Activated T-helper 9 cell treated with anti-CD3 and anti-CD28 coated beads, Interleukin-2, amount 50 U/mL, for 16 hours (primary cell): ENCODE measurements at places on chromosomes 11 and 22.

DNA sequence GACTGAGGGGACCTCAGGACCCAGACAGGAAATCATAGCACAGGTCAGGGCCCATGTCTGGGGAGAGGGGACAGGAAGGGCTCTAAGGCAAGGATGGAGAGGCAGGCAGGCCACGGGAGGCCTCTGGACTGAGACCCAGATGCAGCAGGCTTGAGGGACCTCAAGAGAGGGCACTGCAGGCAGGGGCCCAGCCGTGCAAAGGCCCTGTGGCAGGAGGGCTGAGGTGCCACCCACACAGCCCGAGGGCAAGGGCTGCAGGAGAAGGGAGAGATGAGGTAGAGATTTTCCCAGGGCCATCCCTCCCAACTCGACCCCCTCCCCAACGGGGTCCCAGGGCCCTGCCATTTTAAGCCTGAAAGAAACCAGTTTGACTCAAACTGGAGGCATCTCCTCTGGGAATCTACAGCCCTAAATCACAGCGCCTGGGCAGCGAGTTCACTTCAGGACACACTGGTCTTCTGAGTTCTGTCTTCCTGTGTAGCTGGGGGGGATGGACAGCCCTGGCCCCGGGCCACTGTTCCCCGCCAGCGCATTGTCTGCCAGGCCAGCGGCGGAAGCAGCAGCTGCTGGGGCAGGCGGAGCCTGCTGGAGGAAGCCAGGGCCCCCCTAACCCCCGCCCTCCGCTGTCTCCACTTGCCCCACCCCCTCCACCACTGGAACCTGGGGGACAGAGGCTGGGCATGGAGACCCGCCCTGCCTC lies 20.3 kb upstream of the WNT7B start:
- no peak for DNase-seq

DNA sequence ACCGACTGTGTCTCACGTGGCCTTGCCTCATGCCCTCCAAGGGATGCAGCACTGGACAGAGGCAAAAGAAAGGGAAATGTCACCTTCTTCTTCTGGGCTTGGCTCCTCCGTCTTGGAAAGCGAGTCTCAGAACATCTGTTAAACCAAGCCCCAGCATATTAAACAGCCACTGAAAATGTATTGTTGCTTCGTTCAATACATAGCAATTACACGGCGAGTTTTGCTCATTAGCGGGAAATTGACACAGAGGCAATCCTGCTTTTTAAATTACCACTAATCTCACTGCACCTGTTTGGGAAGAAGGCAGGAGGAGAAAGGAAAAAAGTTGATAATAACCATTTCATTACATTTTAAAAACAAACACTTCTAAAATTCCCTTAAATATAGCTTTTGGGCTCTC lies 72.1 kb downstream of the SEZ6L start:
- DNase-seq, result no peak

DNA sequence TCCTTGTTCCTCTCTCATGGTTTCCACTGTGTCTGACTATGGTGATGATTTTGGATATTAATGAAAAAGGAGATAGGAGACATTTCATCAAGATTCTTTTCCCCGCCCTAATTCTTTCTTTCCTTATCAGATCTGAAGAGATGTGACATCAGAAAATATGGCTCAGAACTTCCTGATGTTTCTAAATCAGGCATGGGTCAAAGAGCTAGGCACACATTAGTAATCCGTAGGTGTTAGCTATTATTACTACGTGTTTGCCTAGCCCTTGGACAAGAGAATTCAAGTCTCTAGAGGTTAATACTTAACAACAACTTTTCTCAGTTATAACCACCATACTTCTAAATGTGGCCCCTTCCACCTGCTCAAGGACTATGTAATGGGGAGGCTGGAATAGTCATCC lies 5.8 kb downstream of the JOSD1 start:
- DNase-seq, result no peak

DNA sequence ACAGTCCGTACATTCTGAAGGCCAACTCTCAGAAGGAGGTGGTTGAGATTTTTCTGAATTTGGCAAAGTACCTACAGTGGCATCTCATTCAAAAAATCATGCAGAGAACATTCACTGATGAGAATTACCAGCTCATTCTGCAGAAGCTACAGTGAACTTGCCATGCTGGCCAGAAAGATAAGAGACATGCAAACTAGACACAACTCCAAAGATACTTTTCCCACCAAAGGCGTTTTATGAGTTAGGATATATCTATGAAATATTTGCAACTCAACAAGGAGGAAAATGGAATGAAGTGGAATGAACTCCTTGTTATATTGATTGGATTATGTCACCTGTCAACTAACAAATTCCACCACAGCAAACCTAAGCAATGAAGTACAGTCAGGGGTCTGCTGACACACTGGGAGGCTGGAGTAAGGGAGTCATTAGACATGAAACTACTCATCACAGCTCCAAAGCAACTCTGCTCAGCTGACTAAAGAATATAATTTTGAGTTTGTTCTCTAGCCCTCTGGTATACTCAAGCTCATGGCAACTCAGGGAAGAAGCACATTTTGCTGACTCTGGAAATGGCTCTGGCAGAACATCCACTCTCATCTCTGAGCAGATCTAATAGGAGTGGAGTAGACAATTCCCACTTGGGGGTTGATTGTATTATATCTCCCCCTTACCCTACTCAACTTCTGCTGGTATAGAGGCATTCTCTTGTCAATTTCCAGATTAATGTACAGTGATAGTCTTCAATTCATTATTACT lies 22.9 kb downstream of the MAML2 start:
- DNase-seq, result no peak

- DNase-seq, result no peak
Observed at GRCh38 chr11:60566776-60567175, 51.6 kb downstream of the MS4A13 start.

GRCh38 chr11:78991681-78992080 lies 417.0 kb upstream of the NARS2 start:
- DNase-seq, result no peak

DNA sequence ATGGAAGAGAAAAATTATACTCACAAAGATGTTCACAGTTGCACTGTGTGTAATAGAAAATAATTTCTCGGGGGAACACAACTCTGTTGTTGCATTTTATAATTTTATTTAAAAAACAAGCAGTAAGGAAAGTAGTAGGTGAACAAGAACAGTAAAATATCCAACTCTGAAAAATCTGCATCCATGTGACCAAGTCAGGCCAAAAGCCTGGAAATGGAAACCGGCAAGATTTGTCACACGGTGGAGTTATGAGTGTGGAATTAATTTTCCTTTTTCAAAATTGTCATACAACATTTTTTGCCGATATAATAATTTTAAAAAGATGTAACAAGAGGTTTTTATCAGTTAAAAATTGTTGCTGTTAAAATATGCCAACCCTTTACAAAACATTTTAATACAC lies 1421.5 kb downstream of the BRD1 start:
- DNase-seq, result no peak

DNA sequence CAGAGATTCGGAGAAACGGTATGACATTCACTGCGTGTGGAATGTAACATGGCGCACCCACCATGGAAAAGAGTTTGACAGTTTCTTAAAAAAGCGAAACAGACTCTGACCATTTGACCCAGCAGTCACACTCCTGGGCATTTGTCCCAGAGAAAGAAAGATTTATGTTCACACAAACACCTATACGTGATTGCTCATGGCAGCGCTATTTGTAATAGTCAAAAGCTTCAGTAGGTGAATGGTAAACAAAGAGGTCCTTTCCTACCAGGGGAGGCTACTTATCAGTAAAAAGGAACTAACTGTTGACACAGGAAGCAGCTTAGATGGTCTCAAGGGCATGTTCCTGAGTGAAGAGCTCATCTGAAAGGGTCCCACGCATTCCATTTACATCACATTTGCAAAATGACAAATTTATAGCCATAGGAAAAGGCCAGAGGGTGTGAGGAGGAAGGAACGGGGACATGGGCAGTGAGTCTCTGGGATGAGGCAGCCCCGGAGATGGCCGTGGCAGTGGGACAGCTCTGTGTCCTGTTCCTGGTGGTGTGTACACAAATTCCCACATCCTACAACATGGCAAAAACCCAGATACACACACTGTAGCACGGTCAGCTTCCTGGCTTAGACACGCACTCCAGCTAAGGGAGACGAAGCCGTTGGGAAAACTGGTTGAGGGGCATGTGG lies 14.6 kb upstream of the KRTAP5-6 start:
- no peak for DNase-seq

DNA sequence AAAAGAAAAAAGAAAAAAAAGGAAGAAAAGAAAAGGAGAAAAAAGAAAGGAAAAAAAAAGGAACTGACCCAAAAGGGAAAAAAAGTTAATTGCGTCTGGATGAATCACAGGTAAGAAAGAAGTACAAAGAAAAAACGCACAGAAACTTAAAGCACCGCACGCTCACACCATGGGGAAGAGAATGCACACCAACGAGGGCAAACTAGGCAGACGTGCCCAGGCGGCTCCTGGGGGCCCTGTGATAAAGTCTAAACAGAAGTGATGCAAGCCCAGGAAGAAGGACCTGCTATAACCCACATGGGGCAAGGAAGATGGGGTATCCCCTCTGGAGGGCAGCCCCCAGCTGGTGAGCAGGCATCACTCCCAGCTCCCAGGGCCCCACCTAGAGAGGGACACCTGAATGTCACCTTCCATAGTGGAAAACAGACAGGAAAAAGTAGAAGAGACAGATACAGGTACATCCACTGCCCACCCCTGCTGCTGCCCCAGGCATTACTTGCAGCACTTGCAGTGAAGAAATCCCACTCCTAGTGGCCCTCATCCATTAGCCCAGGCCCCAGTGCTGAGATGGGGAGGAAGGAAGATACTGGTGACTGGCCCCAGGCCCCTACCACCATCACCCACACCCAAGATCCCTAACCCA lies 28.9 kb downstream of the NAP1L4 start:
- DNase-seq, result no peak

DNA sequence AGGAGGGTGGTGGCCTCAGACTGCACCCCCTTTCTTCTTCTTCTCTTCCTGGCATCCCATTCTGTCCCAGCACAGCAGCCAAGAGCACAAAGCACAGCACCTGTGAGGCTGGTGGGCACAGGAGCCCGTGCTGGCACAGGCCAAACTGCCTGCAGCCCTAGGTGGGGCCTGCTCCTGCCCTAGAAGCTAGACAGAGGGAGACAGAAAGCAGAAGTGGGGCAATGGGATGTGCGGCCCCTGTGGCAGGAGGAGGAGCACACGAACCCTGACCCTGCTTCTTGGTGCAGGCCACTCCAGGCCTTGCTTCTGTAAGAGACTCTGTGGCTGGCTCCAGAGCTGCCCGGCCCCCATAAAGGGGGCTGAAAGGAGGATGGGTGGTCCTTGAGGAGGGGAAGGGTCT lies 3.9 kb upstream of the PTS start:
- no peak for DNase-seq

GRCh38 chr11:70747921-70748320 lies 349.6 kb downstream of the CTTN start:
- DNase-seq, result no peak

DNA sequence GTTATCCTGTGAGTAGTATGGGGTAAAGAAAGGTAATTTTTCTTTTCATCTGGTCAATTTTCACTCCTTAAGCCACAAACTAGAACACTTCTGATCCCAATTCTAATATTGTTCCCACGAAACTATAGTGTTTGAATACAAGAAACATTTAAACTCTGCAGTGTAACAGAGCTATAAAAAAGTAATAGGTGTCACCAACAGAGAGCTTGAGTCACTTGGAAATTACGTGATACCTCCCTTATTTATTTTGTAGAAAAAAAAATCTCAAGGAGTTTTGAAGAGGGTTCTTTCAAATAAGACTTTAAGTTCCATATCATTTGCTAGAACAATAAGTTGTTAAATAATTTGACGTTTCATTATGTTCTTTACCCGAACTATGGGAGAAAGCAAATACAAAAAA lies 959.4 kb downstream of the JRKL start:
- no peak for DNase-seq

- DNase-seq, result no peak
Observed at GRCh38 chr22:29695129-29695926, 24.5 kb upstream of the CABP7 start.

DNA sequence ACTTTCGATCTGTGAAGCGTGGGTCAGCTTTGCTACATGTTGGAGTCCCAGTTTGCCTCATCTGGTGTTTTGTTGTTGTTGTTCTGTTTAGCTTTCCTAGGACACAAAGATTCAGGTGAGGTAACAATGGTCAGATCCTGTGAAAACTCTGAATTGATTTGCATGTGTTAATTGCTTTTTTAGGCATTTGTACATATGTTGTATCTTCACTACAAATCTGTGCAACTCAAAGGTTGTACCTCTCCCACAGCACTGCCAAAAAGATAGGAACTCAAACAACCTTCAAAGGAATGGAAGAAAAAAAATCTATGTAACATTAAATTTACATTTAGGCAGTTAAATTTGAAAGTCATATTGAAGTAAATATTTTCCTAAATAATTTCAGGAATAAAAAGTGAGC lies 518.5 kb upstream of the TENM4 start:
- DNase-seq, result no peak

DNA sequence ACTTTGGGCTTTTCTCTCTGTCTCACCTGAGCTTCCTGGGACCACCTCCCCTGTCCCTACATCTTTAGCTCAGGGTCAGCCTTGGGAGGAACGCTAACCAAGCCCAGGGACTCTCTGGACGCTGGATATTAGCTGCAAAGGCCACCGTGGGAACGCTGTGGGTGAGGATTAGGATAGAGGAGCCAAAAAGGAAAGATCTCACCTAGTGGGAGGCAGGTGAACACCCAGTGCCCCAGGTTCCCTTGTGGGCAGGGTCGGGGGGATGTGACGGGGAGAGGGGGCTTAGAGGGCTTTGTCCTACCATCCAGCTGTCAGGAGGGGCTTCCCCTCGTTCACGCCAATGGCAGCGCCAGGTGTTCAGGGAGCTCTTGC lies 50.2 kb downstream of the LINC01488 start:
- no peak for DNase-seq

DNA sequence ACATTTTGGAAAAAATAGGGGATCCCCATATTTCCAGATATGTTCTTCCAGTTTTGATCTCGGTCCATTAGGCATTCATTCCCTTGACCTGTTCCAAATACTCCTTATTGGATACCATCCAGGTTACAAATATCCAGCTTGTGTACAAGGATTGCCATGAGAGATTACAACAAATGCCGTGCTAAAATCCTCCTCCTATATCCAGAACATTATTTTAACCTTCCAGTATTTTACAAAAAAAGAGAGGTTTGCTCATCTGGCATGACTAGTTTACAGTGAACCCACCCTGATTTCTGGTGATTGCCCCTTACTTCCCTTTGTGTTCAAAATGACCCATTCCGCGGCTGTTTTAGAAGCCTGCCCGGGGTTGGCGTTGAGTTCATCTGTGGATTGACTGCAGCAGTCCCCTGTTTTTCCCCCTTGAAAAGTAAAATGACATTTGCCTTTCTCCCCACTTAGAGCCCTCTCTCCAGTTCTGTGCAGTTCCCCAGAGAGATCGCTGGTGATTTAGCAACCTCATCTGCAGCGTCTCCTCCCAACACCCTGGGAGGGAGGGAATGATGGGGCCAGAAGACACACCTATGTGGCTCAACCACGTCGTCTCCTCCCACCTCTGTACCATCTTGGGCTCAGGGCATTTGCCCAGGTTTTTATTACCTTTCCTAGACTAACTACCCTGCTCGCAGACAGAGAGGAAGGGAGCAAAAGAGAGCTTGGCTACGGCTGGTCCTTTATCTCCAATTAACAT lies 73.6 kb downstream of the DSCAML1 start:
- no peak for DNase-seq

- DNase-seq, result no peak
Observed at GRCh38 chr11:86442420-86442819, 67.7 kb downstream of the CCDC81 start.
